ENCODE measurements at places on chromosomes 12 and 14.
A peak's percentile ranks its signal among the peaks of the same experiment; 100 is the strongest.

- ATAC-seq: no peak
These were observed 115.4 kb downstream of the ETV6 start for GRCh38 chr12:11764837-11765236.

- ATAC-seq: peak; percentile 64
These were observed 32.8 kb downstream of the NOC4L start for GRCh38 chr12:132176920-132177551.

GRCh38 chr14:68910540-68910939, 68.6 kb downstream of the ACTN1 start:
- no peak for ATAC-seq

DNA sequence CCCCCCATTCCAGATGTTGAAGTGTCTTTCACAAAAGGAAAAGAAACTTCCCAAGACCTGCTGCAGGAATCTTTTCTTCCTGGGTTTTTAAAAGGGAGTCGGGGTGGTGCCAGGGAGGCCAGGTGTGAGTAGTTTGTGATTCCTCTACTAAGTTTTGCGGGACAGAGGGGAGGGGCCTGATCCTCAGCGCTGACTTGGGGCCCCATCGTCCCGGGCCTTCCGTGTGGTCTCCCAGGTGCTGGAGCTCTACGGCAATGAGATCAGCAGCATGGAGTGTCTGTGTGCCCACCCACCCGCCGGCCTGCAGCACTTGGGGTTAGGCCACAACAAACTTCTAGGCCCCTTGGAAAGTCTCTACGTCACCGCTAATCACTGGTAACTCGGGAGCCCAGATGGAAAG, 4.5 kb downstream of the LRRC43 start:
- no peak for ATAC-seq

DNA sequence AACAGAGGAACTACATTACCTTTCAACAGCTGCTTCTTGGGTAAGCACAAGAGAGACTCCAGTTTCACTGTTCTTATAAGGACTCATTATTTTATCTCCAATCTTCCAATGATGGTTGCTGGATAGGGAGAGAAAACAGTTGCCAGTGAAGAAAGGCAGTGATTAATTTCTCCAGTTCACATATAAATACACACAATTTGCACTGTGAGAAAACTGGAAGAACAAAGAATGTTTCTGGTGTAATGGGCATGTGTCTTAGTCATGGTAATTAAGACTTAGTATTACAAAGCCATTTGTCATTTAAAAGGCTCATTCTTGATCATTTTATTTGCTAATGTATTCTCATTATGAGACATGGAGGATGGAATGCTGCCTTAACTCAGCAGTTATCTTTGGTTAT, 78.0 kb upstream of the FAR2 start:
- peak; percentile 49 for ATAC-seq

DNA sequence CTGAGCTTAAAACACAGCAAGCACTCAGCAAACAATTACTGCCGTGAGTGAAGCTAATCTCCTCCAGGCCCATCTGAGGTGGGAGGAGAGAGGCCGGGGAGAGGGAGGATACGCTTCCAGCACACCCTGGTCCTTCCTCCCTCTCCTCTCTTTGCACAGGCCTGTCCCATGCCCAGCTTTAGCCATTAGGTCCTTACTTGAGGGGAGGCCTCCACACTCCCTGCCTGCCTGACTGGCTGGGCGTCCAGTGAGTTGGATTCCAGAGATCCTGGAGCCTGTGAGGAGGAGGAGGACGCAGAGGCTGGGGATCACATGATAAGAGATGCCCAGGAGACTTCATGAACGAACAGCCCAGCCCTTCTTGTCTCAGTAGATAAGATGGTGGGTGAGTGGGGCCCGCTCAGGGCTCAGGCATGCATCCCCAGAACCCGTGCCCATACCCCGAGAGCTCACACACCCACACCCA, 65.1 kb upstream of the NCOR2 start:
- peak; percentile 44 for ATAC-seq

GRCh38 chr14:68586896-68587751, 205.7 kb downstream of the ZFP36L1 start:
- ATAC-seq: no peak

- ATAC-seq: no peak
These were observed 5.4 kb downstream of the TXNRD1 start for GRCh38 chr12:104220931-104221330.

DNA sequence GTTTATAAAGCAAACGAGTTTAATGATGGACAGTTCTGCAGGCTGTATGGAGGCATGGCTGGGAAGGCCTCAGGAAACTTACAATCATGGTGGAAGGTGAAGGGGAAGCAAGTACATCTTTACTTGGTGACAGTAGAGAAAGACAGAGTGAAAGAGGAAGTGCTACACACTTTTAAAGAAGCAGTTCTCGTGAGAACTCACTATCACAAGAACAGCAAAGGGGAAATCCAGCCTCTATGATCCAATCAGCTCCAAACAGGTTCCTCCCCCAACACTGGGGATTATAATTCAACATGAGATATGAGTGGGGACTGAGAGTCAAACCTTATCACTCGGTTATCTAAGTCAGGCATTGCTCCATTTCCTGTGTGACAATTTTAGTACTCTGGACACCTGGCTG, 189.9 kb upstream of the CNTN1 start:
- no peak for ATAC-seq

GRCh38 chr12:131561891-131562684, 148.8 kb upstream of the SFSWAP start:
- ATAC-seq: no peak

GRCh38 chr12:105741786-105742566, 396.8 kb downstream of the NUAK1 start:
- ATAC-seq: no peak

GRCh38 chr14:71138448-71139293, 231.4 kb downstream of the PCNX1 start:
- peak; percentile 77 for ATAC-seq

DNA sequence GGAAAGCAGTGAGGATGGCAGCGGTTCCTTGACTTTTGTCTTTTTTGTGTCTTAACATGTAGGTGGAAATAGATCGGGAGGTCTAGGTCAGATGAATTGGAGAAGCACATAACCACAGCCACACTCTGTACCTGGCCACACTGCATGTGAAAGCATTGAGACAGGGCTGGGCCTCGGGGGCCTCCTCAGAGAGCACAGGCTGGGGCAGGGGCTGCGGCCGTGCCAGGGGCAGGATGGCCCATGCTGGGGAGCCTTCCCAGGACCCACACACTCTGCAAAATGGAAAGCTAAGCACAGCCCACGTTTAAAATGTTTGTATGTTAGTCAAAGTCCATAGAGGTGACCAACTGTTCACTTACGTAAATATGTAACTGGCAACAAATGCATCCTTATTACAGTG, 76.7 kb downstream of the PIWIL1 start:
- no peak for ATAC-seq

GRCh38 chr14:77290705-77291104, 19.7 kb upstream of the NGB start:
- ATAC-seq: no peak

DNA sequence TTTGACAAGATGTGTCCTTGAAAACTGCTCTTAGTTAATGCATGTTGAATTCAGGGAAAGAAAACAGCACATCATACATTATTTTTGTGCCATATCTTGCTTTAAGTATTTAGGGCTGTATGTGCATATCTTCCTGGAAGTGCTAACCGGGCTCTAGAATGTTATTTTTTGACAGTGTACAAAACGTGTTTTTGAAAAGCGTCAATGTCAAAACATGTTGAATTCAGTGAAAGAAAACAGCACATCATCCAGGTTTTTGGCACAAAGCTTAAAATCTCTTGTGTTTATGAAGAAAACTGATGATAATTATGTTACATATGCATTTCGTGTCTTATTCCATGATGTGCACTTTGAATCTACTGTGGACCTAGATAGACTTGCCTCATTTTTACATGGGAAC, 82.7 kb downstream of the ASCL4 start:
- ATAC-seq: no peak

DNA sequence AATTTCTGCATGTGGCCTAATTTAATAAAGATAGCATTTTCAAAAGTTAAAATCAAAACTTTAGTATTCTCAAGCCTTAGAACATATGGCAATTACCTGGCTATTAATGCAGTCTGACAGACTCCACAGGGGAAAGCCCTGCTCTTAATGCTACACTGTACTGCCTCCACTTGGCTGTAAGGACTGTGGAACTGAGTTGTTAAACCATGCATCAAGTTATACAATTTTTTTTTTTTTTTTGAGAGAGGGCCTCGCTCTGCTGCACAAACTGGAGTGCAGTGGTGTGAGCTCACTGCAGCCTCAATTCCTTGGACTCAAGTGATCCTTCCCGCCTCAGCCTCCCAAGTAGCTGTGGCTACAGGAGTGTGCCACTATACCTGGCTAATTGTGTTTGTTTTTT, 19.0 kb upstream of the NDUFA12 start:
- no peak for ATAC-seq
